ELR (cell line): ENCODE measurements at places on chromosomes 6 and 20.

DNA sequence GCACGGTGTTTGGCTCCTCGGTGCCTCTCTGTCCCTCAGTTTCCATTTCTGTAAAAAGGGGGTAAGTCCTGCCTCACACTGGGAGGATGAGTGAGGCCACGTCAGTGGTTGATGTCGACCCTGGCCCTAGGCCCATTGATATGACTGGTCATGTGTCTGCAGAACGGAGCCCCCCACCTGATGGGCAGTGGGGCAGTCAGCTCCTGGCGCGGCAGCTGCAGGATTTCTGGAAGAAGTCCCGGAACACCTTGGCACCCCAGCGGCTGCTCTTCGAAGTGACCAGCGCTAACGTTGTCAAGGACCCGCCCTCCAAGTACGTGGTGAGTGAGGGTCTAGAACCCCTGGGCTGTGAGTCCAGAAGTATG lies 1.2 kb downstream of the SNX21 start:
- DNase-seq, result no peak

GRCh38 chr6:124881898-124882578 lies 80.2 kb upstream of the RNF217 start:
- peak; percentile 61 for DNase-seq

GRCh38 chr20:41261790-41262717 lies 55.5 kb downstream of the ZHX3 start:
- DNase-seq, result peak; percentile 55

DNA sequence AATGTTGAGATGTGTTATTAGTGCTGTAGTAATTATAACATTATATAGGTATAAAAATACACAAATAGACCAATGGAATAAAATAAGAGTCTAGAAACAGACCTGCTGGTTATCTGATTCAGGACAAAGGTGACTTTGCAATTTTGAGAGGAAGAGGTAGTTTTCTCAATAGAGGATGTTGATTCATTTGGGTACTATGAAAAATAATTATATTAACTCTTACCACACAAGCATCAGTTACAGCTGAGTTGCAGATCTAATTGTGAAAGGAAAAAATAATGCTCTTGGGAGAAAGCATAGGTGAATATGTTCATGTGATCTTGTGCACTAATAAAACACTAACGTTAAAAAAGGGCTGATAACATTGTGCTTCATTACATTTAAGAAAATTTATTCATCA lies 103.0 kb downstream of the BCKDHB start:
- no peak for DNase-seq

DNA sequence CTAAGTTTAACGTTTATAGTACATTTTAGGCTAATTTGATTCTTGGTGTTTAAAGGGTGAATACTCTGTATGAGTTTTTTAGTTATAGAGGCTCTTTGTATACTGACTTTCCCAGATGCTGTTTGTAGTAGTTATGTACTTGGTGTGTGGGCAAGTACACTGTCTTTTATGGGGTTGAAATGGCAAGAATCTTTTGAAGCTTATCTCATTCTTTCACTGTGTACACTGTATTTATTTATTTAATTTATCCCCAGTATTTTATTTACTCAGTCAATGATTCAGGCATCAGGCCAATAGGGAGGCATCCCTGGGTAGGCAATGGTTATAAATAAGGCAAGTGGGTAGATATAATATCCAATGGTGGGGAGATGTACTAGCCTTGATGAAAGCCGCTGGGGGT lies 277.0 kb upstream of the PTCHD4 start:
- DNase-seq, result no peak

DNA sequence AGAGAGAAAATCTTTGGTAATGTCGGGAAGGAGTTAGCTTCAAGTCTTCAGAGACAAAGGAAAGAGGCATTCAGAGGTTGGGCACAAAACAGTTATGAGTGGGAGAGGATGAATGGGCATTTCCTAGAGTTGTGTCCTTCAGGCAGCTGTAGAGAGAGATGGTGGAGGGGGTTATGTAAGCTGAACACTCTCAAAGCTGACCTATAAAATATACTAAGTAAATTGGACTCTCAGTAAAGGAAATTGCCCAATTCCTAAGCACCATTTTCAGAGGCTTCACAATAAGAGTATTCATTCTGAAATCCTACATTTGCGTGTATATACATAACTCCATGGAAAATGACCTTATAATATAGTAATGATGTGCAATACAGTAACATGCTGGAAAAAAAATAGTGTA lies 161.2 kb downstream of the KCNQ5 start:
- no peak for DNase-seq

GRCh38 chr20:49505518-49505917 lies 23.1 kb upstream of the KCNB1 start:
- DNase-seq, result peak; percentile 45

GRCh38 chr6:144581812-144582537 lies 296.8 kb downstream of the UTRN start:
- DNase-seq, result peak; percentile 60

DNA sequence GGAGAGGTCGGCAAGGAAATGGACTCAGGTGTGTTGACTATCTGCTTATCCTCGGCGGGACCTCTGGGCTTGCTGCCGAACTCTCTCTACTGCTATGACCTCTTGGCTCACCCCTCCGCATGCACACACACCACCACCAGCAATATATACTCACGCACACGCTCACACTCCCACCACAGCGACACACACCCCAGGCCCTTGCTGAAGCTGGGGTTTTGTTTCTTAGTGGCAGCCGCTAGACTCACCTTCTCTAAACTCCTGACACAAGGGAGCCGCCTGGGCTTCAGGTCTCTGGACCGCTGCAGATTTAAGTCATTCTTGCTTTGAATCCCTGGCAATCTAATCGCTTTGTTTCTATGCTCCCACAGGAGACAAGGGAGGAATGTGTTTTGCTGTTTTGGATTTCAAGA lies 59.4 kb upstream of the BACH2 start:
- no peak for DNase-seq

GRCh38 chr20:45905505-45906079 lies 6.4 kb downstream of the PLTP start:
- peak; percentile 100 for DNase-seq

- no peak for DNase-seq
Observed at GRCh38 chr6:144223686-144224085, 61.4 kb upstream of the UTRN start.

DNA sequence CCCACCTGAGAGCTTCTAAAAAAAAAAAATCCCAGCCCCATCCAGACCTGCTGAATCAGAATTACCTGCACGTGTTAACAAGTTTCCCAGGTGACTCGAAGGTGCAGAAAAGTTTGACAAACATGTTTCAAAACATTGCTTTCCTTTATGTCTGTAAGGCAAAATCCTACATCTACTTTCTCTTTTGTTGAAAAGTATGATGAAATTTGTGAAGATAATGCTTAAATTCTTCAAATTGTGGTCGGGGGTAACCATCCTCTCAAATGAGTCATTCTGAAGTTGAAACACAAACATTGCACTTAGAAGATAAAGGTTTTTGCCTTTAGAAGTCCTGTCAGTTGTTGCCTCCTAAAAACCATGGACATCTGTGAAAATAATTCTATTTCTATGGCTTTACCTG lies 429.7 kb downstream of the EPHA7 start:
- DNase-seq, result no peak

DNA sequence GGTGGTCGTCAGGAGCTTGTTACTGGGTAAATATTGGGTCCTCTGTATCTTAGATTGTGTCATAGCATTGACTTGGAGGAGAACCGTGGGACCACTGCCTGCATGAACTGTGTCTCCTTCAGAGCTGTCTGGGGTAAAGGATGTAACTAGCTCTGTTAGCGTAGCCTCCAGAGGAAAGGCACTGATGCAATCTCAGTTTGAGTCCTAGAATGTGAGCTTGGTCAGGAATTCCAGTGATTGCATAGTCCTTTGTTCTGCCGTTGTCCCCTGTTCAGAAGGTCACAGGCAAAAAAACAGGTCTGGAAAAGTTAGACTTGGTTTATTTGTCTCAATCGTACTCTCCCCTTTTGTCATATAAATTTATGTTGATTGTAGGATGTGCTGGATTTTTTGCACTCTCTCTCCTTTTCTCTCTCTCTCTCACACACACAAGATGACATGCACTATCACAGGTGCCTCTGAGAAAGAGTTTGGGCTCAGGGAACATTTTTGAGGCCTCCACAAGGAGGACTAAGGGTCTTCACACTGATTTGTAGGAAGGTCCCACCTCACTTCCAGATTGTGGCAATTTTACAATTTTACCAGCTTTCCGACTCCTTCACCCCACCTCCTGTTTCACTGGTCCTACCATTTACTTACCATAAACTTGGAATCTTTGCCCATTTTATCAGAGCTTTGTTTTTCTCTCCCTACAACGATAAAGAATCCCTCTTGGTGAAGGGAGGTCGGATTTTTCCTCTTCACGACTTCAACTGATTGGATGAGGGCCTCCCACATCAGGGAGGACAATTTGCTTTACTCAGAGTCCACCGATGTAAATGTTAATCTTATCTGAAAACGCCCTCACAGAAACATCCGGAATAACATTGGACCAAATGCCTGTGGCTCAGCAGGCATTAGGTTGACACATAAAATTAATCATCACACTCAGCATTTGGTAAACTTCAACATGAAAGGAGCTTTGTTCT lies 7.0 kb upstream of the DACT2 start:
- DNase-seq, result no peak

DNA sequence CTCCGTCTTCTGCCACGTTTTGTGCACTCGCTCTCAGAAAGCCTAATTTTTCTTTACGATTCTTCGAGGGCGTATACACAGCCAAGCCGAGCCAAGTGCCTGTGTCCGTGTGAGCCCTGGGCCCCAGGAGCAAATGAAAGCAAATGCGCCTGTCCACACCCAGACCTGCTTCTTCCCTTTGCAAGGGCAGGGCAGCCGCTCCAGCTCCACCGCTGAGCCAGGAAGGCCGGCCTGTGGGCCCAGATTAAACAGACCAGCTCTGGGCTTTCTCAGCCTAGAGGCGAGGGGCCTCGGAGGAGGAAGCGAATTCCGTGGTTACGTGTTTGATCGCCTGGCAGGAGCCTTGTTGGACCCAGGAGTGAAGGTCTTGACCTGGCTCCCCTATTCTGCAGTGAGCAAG lies 184.6 kb downstream of the SMOC2 start:
- no peak for DNase-seq

- no peak for DNase-seq
Observed at GRCh38 chr20:54084727-54085388, 14.5 kb upstream of the BCAS1 start.

DNA sequence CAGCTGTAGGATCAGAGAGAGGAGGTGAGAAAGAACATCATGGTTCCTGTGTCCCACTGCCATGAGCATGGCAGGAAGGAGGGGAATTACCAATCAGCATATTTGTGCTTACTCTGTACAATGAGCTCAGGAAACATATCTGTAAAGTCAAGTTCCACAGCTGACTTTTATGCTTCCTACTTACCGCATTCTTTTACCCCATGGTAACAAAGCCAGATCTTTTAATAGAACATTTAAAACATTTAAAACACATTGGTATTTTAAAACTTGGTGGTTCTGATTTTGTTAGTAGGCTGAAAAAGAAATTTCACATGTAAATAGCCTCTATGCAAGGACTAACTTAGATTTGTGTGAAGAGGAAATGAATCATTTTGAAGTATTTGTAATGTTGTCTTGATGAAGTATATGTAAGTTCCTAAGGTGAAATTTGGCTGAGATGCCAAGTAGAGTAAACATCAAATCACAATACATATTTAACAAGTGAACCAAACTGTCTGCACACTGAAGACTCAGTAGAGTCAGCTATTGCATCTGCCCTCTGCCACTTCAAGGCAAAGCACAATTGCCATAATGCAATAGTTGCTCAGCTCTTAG lies 114.7 kb downstream of the GJA10 start:
- DNase-seq, result peak; percentile 48

- peak; percentile 19 for DNase-seq
Observed at GRCh38 chr6:44820321-44820720, 432.8 kb downstream of the CDC5L start.

DNA sequence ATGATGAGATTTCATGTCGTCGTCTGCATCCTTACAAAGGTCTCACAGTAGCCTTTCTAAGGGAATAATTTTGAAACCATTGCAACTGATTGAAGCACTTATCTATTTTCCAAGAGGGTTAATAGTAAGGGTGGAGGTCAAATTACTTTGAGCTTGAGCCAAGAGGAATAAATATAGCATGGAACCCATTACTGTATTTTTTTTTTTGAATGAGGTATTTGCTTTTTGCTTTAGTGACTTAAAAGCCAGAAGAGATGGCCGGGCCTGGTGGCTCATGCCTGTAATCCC lies 78.3 kb downstream of the SCAND1 start:
- DNase-seq, result no peak

GRCh38 chr6:160519603-160520042 lies 144.5 kb downstream of the LPA start:
- DNase-seq, result no peak

DNA sequence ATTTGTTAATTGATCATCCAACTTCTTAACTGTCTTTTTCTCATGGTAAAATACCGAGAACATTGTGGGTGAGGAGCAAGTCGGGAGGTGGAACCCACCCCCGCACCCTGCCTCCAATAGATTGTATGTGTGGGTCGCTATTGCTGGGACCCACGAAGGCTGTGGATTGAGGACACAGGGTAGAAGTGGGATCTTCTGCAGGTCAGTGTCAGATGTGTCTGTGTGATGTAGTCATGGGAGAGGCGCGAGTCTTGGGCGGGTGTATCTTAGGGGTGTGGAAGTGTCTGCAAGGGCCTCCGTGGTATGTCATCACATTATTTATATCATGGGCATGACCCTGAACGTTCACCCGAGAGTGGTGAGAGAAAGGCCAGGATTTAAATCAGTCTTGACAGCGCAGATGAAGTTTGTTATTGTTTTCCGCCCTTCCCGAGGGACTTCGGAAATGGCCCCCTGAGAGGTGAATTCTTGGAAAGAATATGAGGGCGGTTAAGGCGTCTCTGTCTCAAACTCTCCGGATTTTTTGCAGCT lies 472 bp upstream of the PAQR8 start:
- DNase-seq, result peak; percentile 46
